ENCODE measurements at places on chromosomes 12 and 14. TPM values are rescaled to one million over a fixed set of nuclear protein-coding genes. Genes with fewer than 3 reads are reported as not detected.

TULP3 gene
- total RNA-seq, result 20.6 TPM

NRL gene
- total RNA-seq, result 0.65 TPM

CCDC88C gene
- 6.0 TPM for total RNA-seq

TAS2R8 gene
- total RNA-seq, result not detected

SLC2A14 gene
- 0.12 TPM for total RNA-seq

NOVA1 gene
- 3.5 TPM for total RNA-seq

All from A549 treated with ZK216348 at 1 μM for 4 hours (cell line).